RKO (cell line): ENCODE measurements at places on chromosomes 1 and 21.

GRCh38 chr1:4825800-4826450 lies 171.5 kb downstream of the AJAP1 start:
- peak; percentile 11 for DNase-seq

DNA sequence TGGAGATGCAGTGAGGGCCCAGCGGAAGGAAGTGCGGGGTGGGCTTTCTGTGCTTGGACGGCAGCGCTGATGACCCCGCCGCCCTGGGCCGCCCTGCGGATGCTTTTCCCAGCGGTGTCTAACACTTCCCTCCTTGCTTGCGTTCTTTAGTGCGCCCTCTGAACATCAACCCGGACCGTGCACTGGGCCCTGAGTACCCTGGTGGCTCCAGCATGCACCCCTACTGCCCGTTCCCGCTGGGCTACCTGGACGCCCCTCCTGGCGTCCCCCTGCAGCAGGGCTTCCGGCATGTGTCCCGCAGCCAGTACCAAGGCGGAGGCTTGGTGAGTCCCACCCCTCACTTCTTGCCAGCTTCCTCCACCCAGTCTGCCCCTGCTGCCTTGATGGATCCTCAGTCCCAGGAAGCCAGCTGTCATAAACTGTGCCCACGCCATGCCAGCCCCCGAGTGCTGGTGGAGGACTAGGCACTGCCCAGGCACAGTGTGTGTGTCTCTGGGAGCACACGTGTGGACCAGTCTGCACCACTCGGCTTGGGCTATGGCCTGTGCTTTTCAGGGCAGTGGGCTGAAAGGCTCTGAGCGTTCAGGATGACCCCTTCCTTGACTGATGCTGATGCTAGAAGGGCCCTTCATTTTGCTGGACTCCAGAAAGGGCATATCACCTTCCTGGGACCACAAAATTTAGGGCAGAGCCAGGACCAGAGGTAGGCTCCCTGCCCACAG lies 2.3 kb downstream of the DMRTB1 start:
- DNase-seq: no peak

- DNase-seq: no peak
Observed at GRCh38 chr1:207801819-207802218, 50.0 kb downstream of the CD46 start.

DNA sequence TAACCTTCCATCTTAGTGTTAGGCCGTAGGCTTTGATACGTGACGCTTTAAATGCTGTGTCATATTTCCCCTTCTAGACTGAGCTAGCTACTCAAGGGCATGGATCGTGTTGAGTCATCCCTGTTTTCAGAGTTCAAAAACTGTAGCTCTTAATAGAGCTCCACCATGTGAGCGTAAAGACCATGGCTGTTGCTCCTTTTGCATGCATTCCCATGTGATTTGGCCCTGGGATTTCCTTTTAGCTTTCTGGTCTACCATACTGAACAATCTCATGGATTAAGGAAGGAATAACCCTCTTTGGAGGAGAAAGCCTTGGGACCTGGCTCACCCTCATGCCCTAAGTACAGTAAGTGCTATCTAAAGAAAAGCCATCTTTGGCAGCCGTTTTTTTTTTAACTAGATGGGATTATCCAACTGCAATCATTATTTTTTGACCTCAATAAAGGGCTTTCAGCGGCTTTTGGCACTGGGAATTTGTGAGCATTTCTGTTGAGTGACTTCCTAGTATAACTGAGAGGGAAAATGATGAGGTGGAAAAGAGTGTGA lies 76.6 kb downstream of the PLPP3 start:
- no peak for DNase-seq

- no peak for DNase-seq
Observed at GRCh38 chr1:153365696-153366095, 8.0 kb downstream of the S100A9 start.

- DNase-seq: no peak
Observed at GRCh38 chr1:171716616-171717015, 25.2 kb downstream of the VAMP4 start.

DNA sequence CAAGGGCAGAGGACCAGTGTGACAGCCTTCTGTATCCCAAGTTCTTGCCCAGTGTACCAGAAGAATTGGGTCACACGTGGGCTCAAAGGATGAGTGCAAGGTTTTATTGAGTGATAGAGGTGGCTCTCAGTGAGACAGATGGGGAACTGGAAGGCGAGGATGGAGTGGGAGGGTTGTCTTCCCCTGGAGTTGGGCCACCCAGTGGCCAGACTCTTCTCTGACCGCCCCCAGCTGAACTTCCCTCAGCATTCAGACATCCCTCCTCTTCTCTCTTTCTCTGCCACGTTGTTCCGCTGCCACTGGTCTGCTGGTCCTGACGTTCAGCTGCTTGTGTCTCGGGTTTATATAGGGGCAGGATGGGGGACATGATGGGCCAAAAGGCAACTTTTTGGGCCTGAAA lies 150.1 kb upstream of the IVNS1ABP start:
- DNase-seq: no peak

- no peak for DNase-seq
Observed at GRCh38 chr21:38567335-38567969, 69.2 kb upstream of the ERG start.

- no peak for DNase-seq
Observed at GRCh38 chr1:97758541-97759057, 162.2 kb downstream of the DPYD start.

DNA sequence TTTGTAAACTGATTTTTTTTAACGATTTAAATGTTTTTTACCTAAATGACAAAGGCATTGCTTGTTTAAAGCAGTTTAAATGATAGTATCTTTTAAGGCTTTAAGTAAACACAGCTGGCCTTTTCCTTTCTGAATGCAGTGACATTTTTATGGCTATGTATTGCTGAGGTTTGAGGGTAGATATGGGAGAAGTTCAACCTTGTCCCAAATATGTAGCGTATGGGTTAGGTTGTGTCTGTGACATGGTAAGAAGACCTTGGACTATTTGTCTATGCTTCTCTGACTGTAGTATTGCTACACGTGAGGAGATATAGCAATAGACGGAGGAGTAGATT lies 32.5 kb downstream of the PKNOX1 start:
- DNase-seq: no peak

DNA sequence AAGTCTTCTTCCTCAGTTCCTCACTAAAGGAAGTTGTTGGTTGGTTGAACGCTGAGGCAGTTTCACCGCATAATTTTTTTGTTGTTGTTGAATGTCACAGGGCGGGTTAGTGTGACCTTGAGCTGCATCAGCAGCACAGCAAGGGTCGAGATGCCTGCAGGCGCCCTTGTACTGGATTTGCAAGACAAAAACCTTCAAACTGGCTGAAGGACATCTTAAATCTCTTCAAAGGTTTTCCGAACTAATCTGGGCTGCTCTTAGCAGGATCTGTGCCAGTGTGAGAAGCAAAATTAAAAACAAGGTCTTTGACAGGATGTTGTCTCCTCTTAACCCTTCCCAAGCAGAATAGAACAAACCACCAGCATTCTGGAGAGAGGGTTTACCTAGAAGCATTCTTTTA lies 59.4 kb downstream of the NRIP1 start:
- DNase-seq: no peak

DNA sequence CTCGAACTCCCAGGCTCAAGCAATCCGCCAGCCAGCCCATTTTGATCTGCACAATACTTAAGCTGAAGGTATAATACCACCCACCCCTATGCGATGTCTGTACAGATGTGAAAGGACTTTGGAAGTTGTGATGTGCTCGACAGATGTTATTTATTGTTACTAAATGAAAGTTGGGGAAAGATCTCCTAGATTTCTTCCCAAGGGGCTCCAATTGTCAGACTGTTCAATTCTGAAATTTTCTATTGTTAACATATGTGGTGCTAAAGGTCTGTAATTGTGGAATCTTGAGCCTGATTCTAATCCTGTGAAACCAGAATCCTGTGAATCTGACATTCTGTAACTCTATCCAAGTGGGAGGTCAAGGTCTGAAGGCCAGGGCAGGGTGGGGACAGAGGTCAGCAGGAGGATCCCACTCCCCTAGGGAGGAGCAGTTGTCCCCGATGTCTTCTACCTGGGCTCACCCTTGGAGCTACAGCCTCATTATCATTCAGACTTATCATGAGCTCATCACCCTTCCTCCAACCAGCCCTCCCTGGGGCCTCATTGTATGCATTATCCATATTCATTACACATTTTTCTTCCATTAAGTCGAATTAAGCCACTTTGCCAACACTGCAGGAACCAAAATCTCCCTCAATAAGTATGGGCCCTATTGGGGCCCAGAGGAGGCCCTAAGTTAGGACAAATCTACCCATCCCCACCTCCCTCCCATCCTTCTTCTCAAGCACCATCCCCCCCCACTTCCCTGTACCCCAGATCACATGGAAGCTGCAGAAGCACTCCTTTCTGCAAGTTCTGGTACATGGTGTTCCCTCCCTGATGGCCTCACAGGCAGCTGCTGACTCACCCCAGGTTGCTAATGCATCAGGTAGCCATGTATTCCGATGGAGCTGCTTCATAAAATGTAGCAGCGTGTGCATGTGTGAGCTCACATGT lies 32.3 kb downstream of the SHISAL2A start:
- no peak for DNase-seq

GRCh38 chr21:45972716-45973474 lies 8.7 kb upstream of the COL6A1 start:
- DNase-seq: no peak

DNA sequence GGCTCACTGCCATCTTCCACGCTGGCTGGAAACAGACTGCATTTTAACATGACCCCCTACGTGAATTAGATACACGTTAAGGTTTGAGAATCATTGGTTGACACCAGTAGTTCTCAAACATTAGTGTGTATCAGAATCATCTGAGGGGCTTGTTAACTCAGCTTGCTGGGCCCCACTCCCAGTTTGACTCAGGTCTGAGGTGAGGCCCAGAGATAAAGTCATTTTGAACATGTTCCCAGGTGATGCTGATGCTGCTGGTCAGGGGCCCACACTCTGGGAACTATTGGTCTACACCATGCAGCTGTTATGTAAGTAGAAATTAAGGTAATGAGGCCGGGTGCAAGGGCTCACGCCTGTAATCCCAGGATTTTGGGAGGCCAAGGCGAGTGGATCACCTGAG lies 1.3 kb downstream of the LSM10 start:
- no peak for DNase-seq

GRCh38 chr1:35210321-35211119 lies 17.6 kb upstream of the SFPQ start:
- DNase-seq: no peak

- no peak for DNase-seq
Observed at GRCh38 chr1:193309936-193310475, 123.6 kb upstream of the B3GALT2 start.

DNA sequence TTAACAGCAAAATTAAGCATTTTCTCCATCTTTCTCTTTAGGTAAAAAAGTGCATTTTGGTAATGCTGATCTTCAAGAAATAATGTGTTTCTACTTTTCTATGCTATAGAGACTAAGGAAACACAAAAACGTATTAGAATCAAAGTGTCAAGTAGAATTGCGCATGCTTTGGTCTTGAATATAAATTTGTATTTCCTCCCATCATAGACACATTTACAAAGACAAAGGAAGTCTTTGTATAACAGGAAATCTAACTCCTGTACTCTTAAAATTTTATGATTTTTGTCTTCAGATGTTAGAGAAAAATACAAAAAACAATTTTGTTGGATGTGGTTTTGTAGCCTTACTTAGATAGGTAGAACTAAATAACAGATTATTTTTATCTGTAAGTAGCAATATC lies 1299.4 kb downstream of the NCAM2 start:
- DNase-seq: no peak

GRCh38 chr21:26887251-26887650 lies 42.0 kb upstream of the ADAMTS1 start:
- DNase-seq: no peak

- no peak for DNase-seq
Observed at GRCh38 chr1:33182401-33182841, 578 bp upstream of the TRIM62 start.

DNA sequence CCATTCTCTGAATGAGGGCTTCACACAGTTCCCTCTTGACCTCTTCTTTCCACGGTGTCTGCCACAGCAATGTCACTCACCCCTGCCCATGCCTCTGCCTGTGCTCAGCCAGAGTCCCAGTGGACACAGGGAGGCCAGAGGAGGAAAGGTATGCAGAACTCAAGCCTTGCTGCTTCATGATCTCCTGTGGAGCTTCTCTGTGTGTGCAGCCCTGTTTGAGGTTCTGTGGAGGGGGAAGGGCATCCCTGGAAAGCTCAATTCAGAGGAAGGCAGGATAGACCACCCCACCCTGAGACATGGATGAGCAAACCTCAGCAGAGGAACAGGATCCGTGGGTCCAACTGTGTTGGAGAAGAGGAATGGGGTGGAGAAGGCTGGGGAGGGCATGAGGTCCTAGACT lies 2.0 kb downstream of the HCN3 start:
- DNase-seq: no peak

DNA sequence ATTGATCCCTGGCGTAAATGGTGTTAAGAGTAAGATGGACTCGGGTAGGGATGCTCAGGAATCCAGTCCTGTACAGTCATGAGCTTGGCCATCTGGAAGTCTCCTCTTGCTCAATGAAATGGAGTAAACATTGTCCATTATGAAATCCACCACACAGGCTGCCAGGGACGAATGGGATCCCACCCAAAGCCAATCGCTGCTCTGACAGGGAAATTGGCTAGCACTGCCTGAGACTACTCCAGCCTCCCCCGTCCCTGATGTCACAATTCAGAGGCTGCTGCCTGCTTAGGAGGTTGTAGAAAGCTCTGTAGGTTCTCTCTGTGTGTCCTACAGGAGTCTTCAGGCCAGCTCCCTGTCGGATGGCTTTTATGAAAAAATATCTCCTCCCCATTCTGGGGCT lies at the start of gene HSD11B1:
Gene HSD11B1 (plus strand): TSS at position 263 of the 400 bp plus-strand sequence. CDS start 97 bp downstream, at position 360.
- DNase-seq: no peak

DNA sequence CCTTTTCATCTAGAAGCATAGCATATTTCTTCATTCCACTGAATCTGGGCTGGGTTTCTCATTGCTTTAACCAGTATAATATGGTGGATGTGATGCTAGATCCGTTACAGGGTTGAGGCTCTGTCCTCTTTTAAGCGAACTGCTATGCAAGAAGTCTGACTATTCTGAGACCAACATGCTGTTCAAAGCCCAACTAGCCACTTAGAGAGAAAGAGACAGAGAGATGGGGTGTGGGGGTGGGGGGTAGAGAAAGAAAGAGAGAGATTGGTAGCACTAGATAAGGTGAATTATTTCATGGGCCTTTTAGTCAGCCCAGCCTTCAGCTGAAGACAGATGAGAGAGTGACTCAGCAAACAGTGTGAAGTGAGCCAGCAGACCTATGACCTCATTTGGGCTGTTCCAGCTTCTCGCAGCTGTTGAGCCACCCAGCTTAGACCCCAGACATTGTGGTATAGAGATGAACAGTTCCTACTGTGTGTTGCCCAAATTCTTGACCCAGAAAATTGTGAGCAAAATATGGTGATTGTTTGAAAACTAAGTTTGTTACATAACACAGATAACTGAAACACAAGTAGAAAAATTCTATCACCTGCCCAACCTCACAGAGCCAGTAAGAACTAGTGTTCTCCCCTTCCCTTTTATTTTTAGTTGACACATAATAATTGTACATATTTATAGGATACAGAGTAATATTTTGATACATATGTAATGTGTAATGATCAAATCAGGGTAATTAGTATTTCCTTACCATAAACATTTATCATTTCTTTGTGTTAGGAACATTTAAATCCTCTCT lies 40.7 kb upstream of the PRKACB start:
- peak; percentile 86 for DNase-seq

- no peak for DNase-seq
Observed at GRCh38 chr1:111937147-111937725, 52.2 kb downstream of the KCND3 start.
